ENCODE measurements at places on chromosomes 2 and 18.

DNA sequence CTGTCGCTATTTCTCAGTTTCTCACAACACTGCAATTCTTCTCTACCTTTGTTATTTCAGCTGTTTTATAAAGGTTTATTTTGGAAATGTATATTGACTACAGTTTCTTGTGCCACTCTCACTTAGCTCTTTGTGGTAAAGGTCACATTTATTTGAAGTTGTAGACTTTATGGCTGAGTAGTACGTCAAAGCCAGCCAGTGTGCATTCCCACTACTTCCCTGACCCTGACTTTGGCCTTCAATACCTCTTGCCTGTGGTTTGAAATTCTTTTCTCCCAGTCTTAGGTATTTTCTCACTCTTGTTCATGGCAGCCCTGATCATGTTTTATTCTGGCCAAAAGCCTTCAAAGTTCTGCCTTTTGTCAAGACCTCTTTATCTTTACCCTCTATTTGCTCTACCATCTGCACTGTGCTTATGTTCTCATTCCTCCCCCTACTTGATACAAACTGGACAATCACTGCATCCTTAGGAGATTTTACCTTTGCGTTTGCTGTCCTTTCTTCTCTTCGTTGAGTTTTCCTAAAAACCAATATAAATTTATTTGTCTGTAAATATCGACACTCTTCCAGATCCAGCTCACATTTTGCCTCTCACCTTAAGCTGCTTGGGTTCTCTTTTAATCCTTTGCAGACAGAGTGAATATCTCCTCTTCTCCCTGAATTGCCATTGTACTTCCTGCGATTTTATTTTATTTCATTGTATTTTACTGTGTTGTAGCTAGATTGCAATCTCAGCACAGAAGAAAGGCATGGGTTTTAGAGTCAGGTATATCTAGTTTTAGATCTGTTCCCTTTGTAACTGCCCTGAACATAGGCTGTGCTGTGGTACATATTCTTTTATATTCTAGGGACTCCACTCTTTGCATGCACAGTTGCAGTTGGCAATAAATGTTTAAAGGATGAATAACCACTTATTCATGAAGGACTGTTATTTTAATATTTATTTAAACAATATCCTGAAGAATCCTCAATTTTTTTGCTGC, 31.2 kb downstream of the GULP1 start:
- no peak for DNase-seq

DNA sequence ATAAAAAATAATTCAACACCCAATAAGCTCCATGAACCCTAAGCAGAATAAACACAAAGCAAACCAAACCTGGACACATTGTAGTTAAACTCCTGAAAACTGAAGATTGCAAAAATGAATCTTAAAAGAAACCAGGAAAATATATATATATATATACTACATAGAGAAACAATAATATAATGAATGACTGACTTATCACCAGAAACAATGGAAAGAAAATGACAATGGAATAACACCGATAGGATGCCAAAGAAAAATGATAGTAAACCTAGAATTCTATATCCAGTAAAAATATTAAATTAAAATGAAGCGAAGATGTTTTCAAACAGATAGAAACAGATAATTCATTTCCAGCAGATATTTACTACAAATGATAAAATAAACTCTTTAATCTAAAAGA, 346.9 kb downstream of the IRS1 start:
- DNase-seq: no peak

- DNase-seq: peak; percentile 32
These were observed 43.6 kb upstream of the IHH start for GRCh38 chr2:219104107-219105035.

DNA sequence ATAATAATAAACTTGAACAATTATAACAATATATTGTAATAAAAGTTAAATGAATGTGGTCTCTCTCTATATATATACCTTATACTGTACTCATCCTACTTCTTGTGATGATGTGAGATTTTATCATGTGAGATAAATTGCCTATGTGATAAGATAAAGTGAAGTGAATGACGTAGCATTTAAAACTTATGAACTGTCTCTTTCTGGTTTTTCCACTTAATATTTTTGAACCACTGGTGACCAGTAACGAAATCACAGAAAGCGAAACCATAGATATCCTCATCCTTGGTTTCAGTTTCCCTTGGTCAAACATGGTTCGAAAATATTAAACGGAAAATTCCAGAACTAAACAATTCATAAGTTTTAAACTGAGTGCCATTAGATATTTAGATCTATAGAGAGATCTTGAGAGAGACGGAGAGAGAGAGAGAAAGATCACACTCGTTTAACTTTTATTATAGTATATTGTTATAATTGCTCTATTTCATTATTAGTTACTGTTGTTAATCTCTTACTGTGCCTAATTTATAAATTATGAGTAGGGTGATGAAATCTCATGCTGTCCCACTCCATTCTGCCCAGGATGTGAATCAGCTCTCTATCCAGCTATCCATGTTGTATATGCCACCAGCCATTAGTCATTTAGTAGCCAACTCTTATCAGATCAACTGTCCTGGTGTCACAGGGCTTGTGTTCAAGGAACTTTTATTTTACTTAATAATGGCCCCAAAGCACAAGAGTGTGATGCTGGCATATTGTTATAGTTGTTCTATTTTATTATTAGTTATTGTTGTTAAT, 156.8 kb downstream of the THADA start:
- peak; percentile 27 for DNase-seq

- no peak for DNase-seq
These were observed 69.4 kb downstream of the LNPK start for GRCh38 chr2:175932675-175933074.

DNA sequence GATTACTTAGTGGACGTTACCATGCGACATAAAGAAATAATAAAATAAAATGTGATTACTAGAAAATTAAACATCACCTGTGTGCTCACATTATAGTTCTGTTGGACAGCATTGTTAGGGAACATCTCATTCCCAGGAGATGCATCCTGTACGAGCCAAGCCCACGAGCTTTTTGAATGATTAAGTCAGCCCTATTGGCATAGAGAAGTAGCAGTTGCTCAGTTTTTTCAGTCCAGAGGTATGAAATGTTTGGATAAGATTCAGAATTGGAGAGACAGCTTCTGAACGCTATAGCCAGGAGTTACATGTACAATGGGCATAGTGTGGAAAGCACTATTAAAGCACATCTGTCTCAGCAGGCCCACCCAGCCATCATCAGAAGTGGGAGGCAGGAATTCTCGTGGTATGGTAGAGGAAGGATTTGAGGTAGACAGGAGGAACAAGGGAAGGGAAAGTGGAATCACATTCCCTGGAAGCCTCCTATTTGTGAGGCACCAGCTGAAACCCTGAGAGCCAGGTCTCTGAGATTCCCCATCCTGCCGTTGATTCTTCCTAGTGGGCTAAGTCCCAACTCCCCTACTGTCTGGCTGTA, 8.6 kb downstream of the SPATS2L start:
- DNase-seq: no peak

DNA sequence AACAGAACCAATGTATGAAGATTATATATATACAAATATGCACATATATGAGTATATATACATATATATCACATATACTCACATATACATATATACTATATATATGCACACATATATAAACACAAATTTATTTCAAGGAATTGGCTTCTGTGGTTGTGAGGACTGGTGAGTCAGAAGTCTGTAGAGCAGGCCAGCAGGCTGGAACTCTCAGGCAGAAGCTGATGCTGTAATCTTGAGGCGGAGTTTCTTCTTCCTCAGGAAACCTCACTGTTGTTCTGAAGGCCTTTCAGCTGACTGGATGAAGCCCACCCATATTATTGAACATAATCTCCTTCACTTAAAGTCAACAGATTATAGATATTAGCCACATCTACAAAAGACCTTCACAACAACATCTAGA, 143.9 kb upstream of the CREB1 start:
- DNase-seq: no peak

GRCh38 chr2:73386342-73386868, 769 bp downstream of the ALMS1 start:
- DNase-seq: no peak

- DNase-seq: no peak
These were observed 14.7 kb downstream of the WNT10A start for GRCh38 chr2:218895326-218895725.

DNA sequence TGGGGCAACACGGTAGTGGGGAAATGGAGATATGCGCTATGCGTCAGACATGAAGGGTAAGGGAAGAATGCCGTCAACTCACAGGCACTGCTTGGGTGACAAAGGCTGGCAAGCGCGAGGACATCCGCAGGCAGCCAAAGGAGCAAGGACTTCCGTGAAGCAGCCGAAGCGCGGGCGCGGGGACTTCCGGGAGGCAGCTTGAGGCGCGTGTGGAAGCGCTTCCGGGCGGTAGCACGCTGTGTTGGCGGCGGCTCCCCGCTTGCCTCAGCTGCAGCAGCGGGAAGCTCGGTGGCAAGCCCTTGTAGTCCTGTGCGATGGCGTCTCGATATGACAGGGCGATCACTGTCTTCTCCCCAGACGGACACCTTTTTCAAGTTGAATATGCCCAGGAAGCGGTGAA, at the start of gene PSMA8:
Gene PSMA8 (plus strand): TSS at position 218 of the 400 bp plus-strand sequence. CDS start 97 bp downstream, at position 315.
- no peak for DNase-seq

DNA sequence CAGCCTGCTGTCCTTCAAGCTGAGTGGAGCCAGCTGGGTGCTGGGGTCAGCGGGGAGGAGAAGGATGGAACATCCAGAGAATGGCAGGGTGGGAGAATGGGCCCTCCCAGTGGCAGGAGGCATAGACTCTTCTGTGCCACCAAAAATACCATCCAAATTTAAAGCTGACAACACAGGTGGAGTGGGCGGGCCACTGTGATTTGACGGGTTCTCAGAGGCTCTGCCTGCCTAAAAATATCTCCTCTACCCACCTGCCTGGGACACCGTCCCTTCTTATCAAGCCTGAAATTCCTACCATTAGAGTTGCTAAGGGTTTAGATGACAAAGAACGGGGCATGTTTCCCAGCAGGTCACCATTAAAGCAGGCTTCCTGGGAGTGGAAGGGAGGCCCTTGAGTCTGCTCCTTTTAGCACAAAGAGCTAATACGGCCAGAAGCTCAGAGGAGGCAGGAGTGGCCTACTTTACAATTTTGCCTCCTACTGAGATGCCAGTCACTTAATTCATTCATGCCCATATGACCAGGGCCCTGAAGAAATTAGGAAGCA, 19.8 kb upstream of the MARCHF4 start:
- no peak for DNase-seq

DNA sequence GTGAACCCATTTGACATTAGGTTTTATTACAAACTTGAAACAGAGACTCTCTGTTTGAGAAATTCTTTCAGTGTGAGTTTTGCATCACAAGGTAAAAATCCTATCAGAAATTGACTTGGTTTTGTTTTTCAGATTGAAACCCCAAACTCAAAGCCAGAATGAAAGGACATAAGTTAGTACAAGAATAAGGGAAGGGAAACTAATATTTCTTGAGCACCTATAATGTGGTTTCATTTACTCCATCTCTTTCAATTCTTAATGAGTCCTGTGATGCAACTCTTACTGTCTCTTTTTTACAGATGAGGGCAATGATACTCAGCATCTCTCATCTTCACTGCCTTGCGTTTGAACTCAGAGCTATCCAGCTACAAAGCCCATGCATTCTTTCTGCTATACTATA, 210.0 kb upstream of the SIX3 start:
- no peak for DNase-seq

GRCh38 chr2:123512547-123512946, 512.5 kb upstream of the CNTNAP5 start:
- DNase-seq: no peak

DNA sequence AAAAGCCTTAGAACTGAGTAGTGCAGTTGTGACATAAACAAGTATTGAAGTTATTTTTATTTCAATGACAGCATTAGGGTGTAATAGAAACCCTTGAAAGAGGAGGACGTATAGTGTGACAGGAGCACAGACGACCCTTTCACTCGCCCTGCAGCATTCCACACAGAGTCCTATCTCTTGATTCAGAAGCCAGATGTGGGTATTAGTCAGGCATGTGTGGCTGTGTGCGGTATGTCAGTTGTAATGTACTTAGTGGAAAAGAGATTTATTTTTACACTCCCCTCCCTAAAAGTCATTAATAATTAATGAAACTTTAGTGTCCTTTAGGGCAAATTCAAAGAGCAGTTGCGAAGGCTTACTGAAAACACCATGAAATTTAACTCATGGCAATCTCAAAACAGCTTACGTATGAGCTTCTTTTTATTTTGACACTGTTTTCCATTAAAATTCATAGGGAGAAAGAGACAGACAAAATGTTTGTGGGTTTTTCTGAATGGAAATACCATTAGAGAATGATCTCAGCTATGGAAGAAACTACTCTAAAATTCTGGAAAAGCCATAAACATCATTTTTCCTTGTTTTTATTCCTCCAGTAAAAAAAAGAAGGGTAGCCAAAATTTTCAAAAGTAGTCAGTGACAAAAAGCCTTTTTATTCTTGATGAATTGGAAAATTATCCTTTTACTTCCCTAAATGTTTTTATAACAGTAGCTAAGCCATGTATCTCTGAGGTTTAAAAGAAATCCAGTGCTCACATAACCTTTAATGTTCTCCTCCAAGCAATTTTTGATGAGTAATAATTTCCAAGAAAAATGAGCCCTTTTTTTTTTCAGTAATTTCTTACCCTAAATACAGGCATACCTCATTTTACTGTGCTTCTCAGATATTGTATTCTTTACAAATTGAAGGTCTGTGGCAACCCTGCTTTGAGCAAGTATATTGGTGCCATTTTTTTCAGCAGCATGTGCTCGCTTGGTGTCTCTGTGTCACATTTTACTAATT, 84.0 kb upstream of the DSEL start:
- no peak for DNase-seq

- no peak for DNase-seq
These were observed 9.9 kb downstream of the SGPP2 start for GRCh38 chr2:222434204-222434603.

DNA sequence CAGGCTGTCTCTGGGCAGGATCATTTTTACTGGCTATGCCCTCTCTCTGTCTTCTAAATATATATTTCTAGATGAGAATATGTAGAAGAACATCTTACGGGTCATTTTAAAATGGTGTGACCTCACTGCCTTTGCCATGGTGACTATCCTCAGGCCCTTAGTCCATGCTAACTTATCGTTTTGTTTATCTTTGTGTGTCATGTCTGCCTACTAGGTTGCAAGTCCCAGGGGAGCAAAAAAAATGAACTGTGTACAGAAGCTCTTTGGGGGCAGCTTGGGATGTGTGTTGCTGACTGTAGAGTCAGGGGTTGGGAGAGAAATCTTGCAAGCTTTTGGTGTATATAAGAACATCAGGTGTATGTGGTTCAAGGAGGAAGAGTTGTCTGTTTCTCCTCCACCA, 11.0 kb downstream of the CPSF3 start:
- no peak for DNase-seq

- peak; percentile 79 for DNase-seq
These were observed 39.7 kb downstream of the RDH14 start for GRCh38 chr2:18520451-18521425.

DNA sequence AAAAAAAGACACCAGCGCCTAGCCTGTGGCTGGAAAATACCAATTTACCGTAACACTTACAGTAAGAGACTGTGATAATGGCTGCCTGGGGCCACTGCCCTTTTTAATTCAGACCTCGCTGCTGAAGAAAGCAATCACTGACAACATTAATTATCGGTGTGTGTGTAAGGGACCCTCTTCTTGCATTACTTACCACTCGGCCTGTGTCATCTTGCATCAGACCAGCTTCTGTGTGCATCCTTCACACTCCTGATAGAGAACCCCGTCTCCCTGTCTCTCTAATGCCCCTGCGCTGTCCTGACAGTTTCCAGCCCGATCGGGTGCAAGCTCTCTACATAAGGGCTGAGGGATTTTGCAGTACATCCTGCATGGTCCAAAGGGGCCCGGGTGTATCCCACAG, 124.4 kb downstream of the ZNF516 start:
- DNase-seq: no peak

- no peak for DNase-seq
These were observed 145.2 kb upstream of the SYT4 start for GRCh38 chr18:43422518-43422917.

- DNase-seq: peak; percentile 21
These were observed 32.7 kb downstream of the COX7A2L start for GRCh38 chr2:42328148-42328833.

Measured in NCI-H460 (cell line).